ENCODE measurements at places on chromosomes 1 and 21. TPM values are rescaled to one million over a fixed set of nuclear protein-coding genes. Genes with fewer than 3 reads are reported as not detected.

RAB3B gene
- 77.3 TPM for total RNA-seq

BLZF1 gene
- 30.0 TPM for total RNA-seq

RGS13 gene
- not detected for total RNA-seq

LCE1A gene
- not detected for total RNA-seq

C1orf141 gene
- total RNA-seq = not detected

MPL gene
- total RNA-seq = not detected

TCP10L gene
- total RNA-seq = 0.32 TPM

AADACL3 gene
- not detected for total RNA-seq

DIO1 gene
- total RNA-seq = not detected

HP1BP3 gene
- total RNA-seq = 274 TPM

TRAF3IP3 gene
- not detected for total RNA-seq

GRCh38 chr1:169694304-169695075 is 16.9 kb downstream of the SELL start:
- DNase-seq = no peak

DNA sequence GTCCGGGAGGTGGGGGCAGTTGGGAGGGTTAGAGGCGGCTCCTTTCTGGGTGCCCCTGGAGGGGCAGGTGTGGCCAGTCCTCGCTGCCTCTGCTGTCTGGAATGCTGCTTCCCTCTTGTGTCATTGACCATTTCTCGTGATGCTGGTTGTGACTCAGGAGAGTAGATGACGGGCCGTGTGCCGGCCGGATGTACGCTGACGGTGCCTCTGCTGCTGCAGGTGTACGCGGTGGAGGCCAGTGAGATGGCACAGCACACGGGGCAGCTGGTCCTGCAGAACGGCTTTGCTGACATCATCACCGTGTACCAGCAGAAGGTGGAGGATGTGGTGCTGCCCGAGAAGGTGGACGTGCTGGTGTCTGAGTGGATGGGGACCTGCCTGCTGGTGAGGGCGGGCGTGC is 13.9 kb downstream of the PRMT2 start:
- no peak for DNase-seq

GRCh38 chr1:92399076-92399475 is 87.6 kb downstream of the GFI1 start:
- no peak for DNase-seq

DNA sequence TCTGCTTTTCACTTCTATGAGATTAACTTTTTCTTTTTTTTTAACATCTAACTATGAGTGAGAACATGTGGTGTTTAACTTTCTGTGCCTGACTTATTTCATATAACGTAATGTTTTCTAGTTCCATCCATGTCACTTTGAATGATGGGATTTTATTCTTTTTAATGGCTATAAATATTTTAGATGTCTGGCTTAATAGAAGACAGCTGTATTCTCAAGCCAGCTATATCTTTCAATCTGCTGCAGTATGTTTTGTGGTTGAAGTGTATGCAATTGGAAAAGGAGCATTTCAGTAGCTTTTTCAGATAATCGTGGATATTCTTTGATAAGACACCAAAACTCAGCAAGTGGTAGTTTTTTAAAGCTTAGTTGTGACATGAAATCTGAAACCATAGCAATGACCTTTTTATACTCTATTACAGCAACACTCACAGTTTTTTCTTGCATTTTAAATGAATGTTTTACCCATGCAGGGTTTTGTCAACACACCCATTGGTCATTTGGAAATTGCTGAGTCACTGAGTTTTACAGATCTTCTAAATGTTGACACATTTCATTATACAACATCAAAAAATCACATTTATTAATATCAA is 5.7 kb upstream of the SVBP start:
- peak; percentile 87 for DNase-seq

DNA sequence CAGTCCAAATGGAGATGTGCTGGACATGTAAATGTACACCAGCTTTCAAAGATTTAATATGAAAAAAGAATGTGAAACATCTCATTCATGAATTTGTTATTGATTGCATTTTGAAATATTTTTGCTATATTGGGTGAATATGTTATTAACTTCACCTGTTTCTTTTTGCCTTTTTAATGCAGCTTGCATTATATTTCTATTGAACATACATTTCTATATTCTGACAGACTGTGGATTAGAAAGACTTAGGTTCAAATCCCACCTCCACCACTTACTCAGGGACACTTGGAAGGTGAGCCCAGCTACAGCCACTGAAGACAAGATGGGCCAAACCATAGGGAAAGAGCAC is 37.8 kb downstream of the LRRN2 start:
- no peak for DNase-seq

DNA sequence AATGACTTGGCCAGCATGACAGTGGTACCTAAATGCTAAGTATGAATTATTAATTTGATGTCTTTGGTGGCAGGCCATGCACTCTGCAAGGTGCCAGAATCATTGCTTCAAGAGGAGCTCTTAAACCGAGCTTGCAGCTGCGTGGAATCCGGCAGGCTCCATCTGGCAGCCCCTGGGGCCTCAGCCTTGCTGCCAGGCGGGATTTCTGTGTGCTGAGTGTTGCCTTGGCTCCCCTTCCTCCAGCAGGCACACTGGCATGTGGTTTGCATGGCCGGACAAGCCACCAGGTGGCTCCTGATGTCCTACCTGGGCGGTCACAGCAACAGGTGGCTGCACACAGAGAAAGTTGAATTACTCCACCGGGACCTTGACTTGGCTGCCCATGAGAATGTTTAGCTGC is 155.4 kb downstream of the URB2 start:
- no peak for DNase-seq

GRCh38 chr1:100009458-100009857 is 39.7 kb downstream of the SLC35A3 start:
- DNase-seq = peak; percentile 22

- no peak for DNase-seq
Observed at GRCh38 chr1:68375919-68376318, 73.8 kb downstream of the RPE65 start.

- DNase-seq = no peak
Observed at GRCh38 chr1:180757657-180758056, 125.8 kb downstream of the XPR1 start.

DNA sequence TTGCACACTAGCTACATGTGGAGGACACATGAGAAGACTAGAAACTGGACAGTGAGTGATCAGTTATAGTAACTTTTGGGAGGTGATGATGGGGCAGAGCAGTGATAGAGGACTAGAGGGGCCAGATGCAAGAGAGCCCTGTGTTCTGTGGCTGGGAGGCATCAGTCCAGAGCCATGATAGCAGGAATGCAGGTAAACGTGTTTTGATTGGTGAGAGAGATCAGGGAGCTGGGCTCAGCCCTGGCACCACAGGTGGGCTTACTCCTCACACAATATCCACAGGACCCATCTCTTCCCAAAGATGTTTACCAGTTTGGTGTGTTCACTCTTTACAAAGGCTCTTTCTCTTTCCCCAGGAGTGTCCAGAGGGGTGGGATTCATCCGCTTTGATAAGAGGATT is 86.5 kb downstream of the ELAVL4 start:
- DNase-seq = no peak

- peak; percentile 48 for DNase-seq
Observed at GRCh38 chr1:243343970-243344937, 88.4 kb downstream of the SDCCAG8 start.

- DNase-seq = no peak
Observed at GRCh38 chr1:212021563-212021962, 13.8 kb downstream of the INTS7 start.

- DNase-seq = no peak
Observed at GRCh38 chr1:2303016-2303775, 75.1 kb downstream of the SKI start.

GRCh38 chr1:55522353-55522903 is 307.3 kb upstream of the USP24 start:
- no peak for DNase-seq

GRCh38 chr1:94535095-94535494 is 6.5 kb downstream of the F3 start:
- peak; percentile 41 for DNase-seq

DNA sequence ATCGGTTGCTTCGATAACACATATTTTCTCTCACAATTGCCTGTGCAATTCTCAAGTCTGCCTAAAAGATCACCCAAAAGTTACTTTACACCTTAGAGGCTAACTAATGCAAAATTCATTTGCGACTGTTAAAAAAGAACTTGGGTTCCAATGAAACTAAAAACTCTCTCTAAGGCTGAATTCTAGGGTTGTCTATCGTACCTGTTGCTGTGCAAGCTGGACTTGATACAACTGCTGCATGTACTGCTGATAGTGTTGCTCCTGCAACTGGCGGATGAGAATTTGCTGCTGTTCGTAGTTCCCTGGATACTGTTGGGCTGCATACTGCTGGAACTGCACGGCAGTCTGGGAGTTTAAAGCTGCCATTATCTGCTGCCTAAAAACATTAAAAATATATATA is 27.6 kb downstream of the ACBD3 start:
- no peak for DNase-seq
